NCI-H460 (cell line): ENCODE measurements at places on chromosomes 11 and 22. TPM values are rescaled to one million over a fixed set of nuclear protein-coding genes. Genes with fewer than 3 reads are reported as not detected.

Gene MED19
- total RNA-seq = 22.5 and 23.1 TPM in 2 replicates

DNA sequence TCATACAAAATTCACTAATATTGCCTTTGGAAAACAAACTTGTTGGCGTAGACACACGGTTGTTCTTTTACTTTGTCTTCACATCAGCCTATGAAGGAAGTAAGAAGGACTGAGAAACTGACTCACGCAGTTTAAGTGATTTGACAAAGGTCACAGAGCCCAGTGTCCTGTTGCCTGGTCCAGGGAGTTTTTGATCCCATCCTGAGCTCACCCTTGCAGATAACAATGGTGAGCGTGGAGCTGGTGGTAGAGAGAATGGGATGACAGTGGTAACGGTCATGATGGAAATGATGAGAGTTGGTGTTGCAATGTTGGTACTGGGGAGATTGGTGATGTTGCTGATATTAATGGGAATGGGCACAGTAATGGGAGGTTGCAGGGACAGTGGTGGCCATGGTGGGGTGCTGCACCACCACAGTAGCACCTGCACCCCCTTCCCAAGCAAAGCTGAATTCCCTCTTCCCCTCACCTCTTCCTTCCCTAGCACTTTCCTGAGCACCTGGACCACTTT lies 22.0 kb downstream of the CREB3L1 start:
- no peak for DNase-seq

DNA sequence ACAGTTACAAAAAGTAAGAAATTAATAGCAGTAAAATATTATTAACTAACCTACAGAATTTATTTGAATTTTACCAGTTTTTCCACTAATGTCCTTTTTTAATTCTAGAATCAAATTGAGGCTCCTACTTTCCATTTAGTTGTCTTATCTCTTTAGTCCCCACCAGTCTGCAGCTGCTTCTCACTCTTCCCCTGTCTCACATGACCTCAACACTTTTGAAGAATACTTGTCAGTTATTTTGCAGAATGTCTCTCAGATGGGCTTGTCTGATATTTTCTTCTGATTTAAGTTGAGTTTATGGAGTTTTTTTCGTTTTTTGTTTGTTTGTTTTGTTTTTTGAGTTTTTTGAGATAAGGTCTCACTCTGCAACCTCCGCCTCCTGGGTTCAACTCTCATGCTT lies 74.3 kb upstream of the ADORA2A start:
- no peak for DNase-seq

GRCh38 chr11:93821617-93822016 lies 28.8 kb downstream of the VSTM5 start:
- DNase-seq = no peak

GRCh38 chr11:110424775-110425444 lies 4.8 kb upstream of the FDX1 start:
- DNase-seq = no peak

Gene TMPRSS13
- total RNA-seq = not detected in 2 replicates

GRCh38 chr11:70204466-70204799 lies 1.3 kb downstream of the FADD start:
- no peak for DNase-seq

Gene OR6T1
- not detected in 2 replicates for total RNA-seq

GRCh38 chr11:120694726-120695125 lies 183.2 kb downstream of the GRIK4 start:
- no peak for DNase-seq

Gene SCGB1C1
- not detected in 2 replicates for total RNA-seq

Gene FGF4
- total RNA-seq = not detected in 2 replicates

DNA sequence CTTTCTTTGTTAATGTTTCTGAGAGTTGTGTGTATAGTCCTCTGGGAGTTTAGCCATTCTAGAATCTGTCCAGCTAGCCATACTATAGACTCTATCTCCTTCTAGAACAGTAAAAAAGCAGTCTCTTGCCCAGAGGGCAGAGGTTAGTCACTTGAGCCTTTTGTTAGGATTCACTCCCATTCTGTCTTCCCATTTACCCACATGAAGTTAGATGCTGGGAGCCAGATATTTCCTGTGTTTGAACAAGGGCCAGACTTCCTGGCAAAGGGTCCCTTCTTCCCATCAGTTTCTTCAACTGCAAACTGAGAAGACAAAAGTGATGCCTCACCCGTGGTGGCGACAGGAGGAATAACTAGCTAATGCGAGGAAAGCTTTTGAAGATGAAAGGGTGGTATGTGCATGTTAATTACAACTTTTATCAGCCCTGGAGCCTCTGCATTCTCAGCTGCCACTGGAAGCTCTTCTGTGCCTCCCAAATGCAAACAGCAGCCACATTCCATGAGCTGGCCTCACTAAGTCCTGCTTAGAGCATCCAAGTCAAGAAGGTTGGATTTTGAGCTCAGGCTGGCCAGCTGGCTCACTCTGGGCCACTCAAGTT lies 12.8 kb downstream of the CD44 start:
- no peak for DNase-seq

DNA sequence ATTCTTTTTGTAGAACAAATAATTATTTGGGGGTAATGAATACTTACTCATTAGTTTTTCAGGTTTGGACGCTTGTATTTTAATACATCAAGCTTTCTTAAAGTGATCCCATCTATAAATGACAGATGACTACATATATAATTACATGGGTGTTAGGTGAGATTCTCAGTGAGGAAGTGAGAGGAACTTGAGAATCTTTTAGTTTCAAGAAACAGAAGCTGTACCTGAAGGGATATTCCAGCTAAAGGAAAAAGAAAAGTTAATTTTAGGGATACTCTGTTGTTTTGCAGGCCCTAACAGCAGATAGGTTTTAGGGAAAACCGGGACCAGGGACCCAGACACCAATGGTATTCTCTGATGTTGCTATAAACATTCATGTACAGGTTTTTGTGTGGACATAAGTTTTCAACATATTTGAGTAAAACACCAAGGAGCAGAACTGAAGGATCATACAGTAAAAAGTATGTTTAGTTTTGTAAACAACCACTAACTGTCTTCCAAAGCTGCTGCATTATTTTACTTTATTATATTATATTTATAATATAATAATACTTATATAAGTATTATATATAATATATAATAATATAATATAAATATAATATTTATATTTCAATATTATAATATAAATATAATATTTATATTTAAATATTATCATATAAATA lies 24.1 kb upstream of the PHOX2A start:
- no peak for DNase-seq

Gene PARVA
- total RNA-seq = 7.7 and 9.7 TPM in 2 replicates

GRCh38 chr22:45129703-45130524 lies 33.8 kb upstream of the NUP50 start:
- no peak for DNase-seq

DNA sequence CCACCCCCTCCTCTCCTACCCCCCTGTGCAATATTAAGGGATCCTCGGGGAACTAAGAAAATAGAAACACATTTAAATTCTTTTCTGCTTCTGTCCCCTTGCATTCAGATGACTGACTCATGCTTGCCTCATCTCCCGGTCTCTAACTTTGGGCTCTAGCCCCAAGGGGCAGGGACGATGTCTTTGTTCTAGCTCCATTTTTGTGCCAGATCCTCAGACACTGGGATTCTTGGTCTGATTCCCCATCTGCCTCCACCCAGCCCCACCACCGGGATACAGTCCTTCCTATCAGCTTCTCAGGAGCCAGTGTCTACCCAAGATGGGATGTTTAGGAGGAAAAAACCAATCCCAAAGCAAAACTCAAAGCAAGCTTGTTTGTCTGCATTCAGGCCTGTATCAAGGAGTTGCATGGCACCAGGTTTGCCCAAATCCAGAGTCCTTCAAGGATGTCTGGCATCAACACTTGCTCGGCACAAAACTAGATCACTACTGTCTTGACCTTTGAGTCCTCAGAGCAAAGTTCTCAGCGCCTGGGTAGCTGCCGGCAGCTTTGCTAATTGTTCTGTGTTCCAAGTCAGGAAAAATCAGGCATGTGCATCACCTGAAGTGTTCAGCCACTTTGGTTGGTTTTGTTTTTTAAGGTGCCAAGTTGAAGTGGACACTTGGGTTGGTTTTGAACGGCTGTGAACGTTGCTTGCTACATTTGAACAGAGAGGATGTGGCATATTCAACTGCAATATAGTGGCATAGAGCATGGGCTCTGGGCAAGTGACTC lies 212.8 kb downstream of the DSCAML1 start:
- no peak for DNase-seq

GRCh38 chr11:64786308-64786707 lies 8.0 kb upstream of the SF1 start:
- DNase-seq = no peak

DNA sequence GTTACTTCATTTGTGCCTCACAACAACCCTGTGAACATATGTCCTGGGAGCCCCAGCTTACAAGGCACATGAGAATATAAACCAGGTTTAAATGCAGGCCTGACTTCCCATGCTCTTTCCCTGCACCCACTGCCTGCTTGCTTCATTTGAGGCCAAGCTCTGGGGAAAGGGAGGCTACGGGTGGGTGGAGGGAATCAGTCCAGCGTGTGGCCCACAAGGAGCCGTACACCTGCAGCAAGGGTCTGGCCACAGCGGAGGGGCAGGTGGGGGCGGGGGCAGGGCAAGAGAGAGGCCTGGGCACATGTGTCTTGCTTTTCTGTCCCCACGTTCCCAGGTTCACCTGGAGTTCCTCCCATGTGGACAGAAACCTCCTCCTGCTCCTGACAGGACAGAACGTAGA lies 26.2 kb downstream of the FAM83F start:
- DNase-seq = no peak

Gene DGAT2
- total RNA-seq = 1.9 and 3.9 TPM in 2 replicates

DNA sequence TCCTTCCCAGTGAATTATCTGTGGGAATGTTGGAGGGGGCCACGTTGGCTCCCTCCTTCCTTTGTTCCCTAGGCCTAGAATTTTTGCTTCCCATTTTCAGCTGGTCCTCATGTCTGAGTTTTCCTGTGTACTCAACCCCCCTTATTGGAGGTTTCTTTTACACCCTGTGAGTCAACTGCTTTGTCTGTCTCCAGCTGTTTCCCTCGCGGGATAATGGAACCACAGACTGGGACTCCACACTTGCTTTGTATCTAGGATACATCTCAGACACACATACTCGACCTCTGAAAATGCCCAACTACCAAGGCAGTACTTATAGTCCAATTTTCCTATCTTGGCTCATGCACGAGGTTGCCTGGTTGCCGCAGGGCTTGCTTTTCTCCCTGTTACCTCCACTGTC lies 352.7 kb upstream of the MPPED2 start:
- DNase-seq = no peak

Gene TRIM29
- not detected in 2 replicates for total RNA-seq

GRCh38 chr11:61916737-61917333 lies 531 bp downstream of the RAB3IL1 start:
- DNase-seq = no peak

DNA sequence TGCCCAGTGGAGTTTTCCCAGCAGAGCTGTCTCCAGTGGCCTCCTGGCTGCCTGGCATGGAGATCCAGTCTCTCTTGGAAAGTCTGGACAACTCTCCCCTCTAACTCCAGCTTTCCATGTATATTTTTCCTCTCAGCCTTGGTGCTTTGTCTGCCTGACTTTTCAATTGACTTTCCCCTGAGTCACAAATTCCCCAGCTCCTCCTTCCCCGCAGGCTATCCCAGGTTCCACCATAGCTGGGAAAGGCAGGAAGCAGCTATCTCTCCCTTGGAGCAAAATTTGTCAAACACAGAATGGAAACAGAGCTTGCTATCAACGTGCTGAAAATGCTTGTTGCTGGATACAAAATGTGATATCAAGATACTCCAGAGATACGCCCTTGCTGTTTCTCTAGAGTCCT lies 384.8 kb downstream of the TMEM135 start:
- DNase-seq = no peak

DNA sequence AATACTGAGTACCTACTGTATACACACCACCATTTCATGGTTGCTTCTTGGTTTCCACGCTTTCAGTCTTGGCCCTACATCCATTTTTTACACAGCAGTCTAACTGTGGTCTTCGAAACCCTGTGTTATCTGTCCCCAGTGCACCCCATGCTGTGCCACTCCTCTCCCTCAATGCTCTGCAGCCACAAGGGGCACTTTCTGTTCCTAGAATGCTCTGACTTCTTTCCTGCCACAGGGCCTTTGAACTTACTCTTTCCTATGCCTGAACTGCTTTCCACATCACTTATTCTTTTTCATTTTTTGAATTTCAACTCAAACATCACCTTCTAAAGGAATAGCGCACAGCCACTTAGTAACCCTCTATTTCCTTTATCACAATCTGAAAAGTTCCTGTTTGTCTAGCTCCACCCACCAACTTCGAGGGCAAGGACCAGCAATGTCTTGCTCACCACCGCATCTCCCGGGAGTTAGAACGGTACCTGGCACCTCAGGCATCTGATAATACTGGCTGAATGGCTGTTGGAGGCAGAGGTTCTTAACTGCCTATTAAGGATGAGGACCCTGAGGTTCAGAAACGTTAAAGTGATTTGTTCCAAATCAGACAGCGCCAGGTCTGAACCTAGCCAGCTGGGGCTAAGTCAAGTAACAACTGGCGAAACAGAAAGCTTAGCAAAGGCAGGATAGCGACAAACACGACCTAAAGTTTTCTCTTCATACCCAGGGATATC lies 568 bp downstream of the ALG8 start:
- peak; percentile 3 for DNase-seq

DNA sequence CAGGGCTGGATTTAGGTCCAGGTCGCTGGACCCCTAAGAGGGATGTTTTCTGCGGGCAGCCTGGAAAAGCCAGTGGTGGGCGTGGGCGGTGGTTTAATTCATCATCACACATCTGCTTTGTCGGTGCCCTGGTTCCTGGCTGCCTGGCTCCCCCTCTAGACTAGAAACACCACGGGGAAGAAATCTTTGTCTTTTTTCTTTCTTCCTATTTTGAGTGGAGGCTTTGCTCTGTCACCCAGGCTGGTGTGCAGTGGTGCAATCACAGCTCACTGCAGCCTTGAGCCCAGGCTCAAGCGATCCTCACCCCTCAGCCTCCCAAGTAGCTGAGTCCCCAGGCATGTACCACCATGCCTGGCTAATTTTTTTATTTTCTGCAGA lies 86.6 kb upstream of the LINC01488 start:
- DNase-seq = no peak

Gene ZNF74
- total RNA-seq = 10.7 and 11.9 TPM in 2 replicates

DNA sequence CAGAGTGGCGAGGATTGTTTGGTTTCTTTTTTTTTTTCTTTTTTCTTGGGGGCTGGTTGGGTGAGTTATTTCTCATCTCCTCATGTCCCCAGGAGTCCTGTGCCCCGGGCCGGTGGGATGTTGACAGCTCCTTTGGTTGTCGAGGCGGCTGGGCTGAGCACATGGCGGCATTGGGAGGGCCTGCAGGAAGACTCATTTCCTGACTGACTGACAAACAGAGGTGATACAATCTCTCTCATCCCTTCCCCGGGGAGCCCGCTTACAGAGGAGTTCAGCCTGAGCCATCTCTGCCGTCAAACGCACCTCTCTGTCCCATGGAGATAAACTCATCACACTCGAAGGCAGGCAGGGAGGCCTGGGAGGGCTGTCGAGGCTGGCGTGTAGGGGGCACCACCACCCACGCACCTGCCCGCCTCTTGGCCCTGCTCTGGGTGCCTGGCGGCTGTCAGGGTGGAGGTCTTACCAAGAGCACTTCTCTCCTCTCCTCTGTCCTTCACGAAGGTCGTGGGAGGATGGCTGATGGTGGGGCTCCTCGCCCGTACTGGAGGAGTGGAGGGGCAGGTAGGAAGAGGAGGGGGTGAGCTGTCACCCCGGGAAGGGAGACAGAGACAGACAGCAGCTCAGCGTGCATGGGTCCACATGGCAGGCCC lies 60.0 kb upstream of the NECTIN1 start:
- DNase-seq = no peak
